ENCODE measurements at places on chromosomes 16 and 17.
A peak's percentile ranks its signal among the peaks of the same experiment; 100 is the strongest.

DNA sequence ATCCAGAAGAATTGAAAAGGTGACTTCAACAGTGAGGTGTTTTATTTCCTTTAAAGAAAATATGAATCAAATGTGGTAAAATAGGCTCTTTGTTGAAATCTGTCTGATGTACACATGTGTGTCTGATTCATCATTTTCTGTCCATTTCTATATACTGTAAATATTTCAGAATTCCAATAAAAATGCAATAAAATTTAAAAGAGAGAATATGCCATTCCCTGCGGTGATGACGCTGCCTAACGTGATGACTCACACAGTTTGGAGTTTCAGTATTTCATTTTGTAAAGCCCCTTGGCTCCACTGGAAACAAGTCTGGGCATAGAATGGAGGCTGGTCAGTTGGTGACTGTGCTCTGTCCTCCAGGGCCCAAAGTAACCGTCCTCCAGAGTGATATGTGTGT, 482.5 kb upstream of the CDH5 start:
- DNase-seq = no peak

- DNase-seq = no peak
These were observed 2.0 kb upstream of the SPAG7 start for GRCh38 chr17:4969551-4970173.

- DNase-seq = peak; percentile 11
These were observed 43.4 kb downstream of the MFSD11 start for GRCh38 chr17:76781056-76781982.

DNA sequence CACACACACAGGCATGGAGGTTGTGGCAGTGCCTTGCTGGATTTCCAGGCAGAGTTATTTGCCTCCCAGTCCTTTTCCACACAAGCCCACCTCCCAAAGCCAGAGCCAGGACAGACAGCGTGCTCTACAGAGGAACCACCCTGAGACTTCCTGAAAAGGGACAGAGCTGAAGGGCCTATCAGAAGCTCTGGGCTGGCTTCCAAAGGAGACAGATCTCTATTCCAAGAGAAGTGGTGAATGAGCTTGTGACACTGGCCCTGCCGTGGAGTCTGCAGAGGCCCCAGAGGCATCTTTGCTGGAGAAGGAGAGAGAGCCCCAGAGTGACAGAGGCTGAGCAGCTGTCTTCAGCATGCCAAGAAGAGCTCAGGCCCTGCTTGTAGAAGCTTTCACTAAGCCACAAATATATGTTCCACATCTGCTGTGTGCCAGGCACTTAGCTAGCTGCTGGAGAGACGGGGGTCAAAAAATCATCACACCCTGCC, 8.3 kb upstream of the LPCAT2 start:
- no peak for DNase-seq

- DNase-seq = no peak
These were observed 24.9 kb downstream of the COPZ2 start for GRCh38 chr17:48012654-48013053.

- no peak for DNase-seq
These were observed 2.7 kb downstream of the PRSS53 start for GRCh38 chr16:31085873-31086628.

DNA sequence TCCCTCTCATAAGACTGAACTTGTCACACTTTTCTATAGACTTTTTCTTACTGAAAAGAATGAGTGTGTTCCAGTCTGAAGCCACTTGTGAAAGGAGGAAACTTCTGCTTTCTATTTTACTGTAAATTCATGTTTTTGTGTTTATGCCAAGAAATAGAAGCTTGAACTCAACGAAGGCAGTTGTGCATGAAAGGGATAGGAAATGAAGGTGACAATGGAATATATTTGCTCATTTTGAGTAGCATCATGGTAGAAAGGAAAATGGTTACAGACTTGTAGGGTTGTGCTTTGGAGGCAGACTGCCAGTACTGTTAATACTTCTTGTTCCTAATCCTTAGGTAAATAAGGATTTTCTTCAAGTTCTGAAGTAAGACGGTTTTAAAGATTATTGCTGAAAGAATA, 8.1 kb downstream of the CLTC start:
- DNase-seq = no peak

DNA sequence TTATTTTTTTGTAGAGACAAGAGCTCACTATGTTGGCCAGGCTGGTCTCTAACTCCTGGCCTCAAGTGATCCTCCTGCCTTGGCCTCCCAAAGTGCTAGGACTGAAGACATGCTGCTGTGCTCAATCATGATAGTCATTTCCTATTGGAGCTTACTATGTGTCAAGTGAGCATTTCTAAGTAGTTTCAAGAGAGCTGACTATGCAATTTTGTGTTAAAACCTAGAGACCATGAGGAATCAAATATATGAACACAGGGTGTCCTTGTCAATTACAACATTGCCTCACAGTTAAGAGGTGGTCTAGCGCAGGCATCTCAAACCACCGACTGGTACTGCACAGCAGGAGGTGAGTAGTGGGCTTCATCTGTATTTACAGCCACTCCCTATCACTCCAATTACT, 37.8 kb downstream of the MYH11 start:
- DNase-seq = no peak

GRCh38 chr16:88534638-88535190, 35.5 kb upstream of the ZC3H18 start:
- DNase-seq = peak; percentile 30

- no peak for DNase-seq
These were observed 33.7 kb downstream of the LITAFD start for GRCh38 chr16:8915722-8916301.

Measured in CD4-positive, alpha-beta T cell treated with Interleukin-4 for 4 hours (primary cell).